ENCODE measurements at places on chromosomes 7 and 10.

GRCh38 chr7:42511027-42511426 lies 274.0 kb upstream of the GLI3 start:
- no peak for DNase-seq

GRCh38 chr10:119316729-119317097 lies 109.3 kb downstream of the GRK5 start:
- DNase-seq: no peak

GRCh38 chr7:5528071-5528814 lies 104.6 kb upstream of the TNRC18 start:
- DNase-seq: peak; percentile 50

GRCh38 chr10:4820804-4821401 lies 5.1 kb upstream of the AKR1E2 start:
- no peak for DNase-seq

DNA sequence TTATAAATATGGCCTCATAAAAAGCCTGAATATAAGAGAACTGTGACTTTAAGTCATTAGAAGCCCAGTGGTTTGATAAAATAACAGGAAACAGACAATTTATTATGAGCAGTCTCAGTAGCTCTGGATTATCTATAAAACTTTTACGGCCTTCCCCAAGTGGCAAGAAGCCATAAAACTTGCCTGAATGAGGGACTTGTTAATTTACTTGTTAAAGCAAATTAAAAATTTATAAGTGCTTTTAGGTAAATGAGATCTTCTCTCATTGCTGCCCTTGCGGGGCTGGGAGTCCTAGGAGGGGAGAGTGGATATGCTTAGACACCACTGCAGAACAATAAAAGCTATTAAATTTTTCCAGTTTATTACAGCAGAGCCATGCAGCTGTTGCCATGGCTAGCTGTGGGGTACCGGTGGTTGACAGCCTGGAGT lies 499.9 kb downstream of the AUTS2 start:
- no peak for DNase-seq

DNA sequence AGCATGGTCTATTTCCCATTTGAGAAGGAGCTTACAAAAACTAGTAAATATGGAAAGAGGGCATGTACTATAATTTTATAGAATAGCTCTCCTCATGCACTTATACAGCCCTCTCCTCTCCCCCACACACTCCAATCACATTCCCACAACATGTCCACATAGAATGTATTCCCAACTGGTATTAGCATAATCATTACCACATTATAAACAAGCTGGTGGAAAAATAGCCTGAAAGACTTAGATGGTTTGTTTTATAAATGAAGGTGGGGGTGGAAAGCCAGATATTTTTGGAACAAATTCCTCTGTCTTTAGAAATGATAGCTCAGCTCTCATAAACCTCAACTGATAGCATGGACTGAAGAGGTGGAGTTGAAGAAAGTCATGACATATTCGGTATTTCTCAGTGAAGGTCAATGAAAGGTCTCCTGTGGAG lies 410.1 kb downstream of the SUGCT start:
- no peak for DNase-seq

GRCh38 chr7:40493609-40494051 lies 358.8 kb downstream of the SUGCT start:
- no peak for DNase-seq

DNA sequence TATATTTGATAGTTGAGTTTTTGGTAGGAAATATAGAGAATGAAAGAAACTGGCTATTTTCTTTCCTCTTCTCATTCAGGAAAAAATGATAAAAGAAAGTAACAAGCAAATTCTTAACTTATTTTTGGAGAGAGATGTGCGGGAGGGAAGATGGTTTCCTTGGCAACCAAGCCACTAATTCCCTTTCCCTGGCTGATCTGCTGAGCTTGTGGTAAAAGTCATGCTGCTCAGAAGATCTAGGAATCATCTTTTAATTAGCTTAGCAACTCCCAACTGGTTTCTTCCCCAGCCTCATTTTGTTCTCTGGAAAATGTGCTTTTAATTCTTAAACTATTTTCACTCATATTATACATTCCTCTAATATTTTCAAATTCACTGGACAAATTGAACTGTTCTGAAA lies 11.8 kb downstream of the UROS start:
- no peak for DNase-seq
